ENCODE measurements at places on chromosomes 16 and 17.

DNA sequence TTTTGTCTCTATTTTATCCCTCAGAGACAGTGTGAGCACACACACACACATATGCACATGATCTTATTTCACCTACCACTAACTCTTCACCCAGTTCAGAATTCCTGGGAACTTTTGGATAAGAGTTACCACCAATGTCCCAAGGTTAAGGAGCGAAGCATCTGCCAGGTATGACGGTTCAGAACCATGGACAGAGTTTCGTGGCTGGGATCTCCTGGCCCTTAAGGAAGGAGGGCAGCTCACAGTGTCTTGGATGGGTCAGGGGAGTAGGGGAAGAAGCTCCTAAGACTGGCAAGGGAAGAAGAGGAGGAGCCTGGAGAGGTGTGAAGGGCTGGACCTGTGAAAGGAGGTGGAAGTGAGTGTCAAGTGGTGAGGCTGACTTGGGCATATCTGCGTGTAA is 23.0 kb upstream of the TMEM132E start:
- DNase-seq = peak; percentile 1

DNA sequence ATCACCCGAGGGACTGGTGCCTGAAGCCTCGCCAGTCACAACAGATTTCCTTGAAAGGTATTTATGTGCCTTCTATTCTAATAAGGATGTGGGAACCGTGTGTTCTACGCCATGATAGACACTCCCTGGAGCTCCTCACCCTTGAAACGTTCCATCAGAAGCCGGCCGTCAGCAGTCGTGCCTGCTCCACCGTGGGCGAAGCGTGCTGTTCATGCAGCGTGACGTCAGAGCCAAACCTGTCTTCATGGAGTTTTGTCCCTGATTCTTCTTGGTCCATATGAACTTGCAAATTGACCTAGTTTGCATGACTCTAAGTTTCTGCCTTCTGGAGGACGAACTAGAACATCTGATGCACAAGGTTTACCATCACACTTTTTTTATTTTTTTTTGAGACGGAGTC is 4.5 kb upstream of the PPP1R27 start:
- no peak for DNase-seq

DNA sequence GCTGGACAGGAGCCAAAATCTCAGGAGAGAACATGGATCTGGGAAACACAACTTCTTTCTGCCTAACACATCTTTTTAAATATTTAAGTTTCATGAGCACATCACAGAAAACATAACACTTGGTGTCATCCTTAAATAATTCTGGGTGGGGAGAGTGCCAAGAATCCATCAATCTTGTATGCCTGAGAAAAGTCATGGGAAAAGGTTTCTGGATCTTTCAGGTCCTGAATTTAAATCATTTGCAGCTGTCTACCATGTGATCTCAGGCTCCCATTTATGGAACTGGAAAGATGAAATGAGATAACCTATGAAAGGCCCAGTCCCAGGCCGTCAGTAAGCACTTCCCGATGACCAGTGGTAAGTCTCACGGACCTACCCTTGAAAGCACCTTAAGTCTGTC is 15.1 kb downstream of the CDH11 start:
- DNase-seq = no peak

- no peak for DNase-seq
Observed at GRCh38 chr17:64983708-64984107, 64.4 kb upstream of the LRRC37A3 start.

GRCh38 chr16:68997564-68997963 is 107.9 kb upstream of the HAS3 start:
- DNase-seq = no peak

DNA sequence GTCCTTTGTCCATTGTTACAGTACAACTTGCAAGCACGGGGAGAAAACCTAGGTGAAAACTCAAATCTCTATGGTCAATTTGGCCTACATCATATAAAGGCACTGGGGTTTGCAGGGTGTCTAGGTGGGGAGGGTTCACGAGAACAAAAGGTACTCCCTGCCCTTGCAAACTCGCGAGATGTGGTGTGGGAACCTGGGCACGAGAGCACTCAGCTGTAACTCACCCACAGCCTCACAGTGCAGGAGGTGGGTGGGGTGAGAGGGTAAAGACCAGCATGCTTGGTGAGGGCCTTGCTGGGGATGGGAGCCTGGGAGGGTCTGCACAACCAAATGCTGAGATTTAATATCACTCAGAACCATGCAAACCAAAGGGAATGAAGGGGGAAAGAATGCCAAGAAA is 18.4 kb upstream of the ZNF594 start:
- no peak for DNase-seq

DNA sequence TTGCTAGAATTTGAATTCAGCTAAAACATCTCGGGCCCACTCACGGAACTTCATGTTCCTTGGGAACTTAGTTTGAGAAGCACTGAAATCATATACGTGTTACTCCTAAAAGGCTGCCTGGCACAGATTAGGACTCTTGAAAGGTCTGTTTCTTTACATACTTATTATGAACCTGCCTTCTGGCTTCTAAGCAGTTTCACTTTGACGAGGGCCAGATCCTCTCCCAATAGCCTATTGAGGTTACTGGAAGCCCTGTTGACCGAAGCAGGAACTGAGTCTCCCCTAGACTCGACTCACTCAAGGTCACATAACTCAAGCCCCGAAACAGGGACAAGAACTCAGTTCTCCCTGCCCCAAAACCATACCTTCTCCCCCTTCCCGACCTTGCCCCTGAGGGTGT is 121.9 kb upstream of the PLCG2 start:
- DNase-seq = no peak

GRCh38 chr16:68902003-68902968 is 59.0 kb downstream of the TANGO6 start:
- DNase-seq = peak; percentile 48

DNA sequence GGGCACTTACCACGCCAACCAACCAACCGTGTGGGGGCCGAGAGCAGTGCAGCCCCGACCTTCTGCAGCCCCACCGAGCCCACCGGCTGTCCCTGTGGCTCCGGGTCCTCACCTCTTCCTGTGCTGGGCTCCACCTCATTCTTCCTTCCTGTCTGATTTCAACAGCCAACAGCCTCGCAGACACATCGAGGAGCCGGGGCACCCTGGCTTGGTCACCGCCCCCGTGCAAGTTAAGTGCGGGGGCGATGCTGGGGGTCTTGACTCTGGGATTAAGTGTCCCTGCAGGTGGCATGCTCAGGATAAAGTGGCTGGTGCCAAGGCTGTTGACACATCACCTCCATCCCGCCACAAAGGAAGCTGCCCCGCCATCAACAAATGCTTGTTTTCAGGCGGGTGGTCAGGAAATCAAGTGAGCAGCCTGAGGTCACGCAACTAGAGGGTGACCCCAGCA is at the start of gene NLRC3:
NLRC3 (minus strand) TSS at position 102 of the 451 bp plus-strand sequence. CDS start 12,367 bp downstream, outside the sequence.
- DNase-seq = no peak

GRCh38 chr16:66522816-66523590 is 26.9 kb downstream of the TK2 start:
- no peak for DNase-seq

- DNase-seq = no peak
Observed at GRCh38 chr17:8879410-8879809, 11.9 kb upstream of the PIK3R6 start.

DNA sequence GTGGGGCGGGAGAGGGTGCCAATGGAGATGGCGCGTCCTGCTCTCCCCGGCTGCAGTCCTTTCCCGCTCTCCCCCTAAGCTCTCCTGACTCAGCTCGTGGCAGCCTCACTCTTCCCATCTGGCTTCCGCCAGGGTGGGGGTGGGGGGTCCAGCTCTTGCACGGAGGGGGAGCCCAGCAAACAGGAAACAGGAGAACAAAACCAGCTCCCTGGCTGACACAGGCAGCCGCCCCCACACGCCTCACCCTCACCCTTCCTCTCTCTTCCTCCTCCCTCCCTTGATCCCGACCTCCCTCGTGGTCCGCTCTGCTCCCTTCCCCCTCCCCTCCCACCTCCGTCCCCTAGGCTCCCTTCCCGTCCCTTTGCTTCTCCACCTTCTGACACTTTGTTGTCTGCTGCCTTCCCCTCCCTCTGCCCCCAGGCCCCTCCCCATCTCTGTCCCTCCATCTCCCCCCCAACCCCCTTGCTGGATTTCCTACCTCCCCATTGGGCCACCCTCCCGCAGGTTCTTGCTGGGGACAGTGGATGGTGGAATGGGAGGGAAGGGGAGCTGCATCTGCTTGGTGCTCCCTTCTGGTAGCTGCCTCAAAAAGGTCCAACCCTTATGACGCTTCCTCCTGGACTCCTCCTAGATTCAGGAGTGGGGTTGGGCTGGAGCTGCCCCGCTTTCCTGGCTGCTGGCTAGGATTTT is 23.7 kb downstream of the ARHGAP23 start:
- DNase-seq = peak; percentile 52

DNA sequence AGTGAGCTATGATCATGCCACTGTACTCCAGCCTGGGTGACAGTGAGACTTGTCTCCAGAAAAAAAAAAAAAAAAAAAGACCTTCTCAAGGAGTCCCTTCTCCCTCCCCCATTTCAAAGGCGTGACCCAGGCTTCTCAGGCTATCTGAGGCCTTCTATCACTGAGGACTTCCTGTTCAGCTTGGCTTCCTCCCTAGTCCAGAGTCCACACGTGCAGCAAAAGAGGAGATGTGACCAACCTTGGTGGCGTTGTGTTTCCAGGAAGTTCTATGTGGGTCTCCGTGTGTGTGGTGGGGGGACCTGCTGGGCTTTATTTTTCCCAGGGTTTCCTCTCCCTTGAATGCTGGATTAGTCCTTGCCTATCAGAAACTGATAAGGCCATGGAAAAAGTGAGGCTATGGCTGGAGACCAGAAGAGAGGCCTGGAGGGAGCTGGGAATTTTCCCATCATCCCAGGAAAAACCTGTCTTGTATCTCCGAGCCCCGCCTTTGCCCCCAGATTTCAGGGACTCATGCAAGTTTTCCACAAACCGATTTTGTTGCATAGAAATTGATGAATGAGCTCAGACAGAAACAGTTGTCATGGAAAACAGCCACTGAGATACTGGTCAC is 148.1 kb downstream of the SALL1 start:
- no peak for DNase-seq

DNA sequence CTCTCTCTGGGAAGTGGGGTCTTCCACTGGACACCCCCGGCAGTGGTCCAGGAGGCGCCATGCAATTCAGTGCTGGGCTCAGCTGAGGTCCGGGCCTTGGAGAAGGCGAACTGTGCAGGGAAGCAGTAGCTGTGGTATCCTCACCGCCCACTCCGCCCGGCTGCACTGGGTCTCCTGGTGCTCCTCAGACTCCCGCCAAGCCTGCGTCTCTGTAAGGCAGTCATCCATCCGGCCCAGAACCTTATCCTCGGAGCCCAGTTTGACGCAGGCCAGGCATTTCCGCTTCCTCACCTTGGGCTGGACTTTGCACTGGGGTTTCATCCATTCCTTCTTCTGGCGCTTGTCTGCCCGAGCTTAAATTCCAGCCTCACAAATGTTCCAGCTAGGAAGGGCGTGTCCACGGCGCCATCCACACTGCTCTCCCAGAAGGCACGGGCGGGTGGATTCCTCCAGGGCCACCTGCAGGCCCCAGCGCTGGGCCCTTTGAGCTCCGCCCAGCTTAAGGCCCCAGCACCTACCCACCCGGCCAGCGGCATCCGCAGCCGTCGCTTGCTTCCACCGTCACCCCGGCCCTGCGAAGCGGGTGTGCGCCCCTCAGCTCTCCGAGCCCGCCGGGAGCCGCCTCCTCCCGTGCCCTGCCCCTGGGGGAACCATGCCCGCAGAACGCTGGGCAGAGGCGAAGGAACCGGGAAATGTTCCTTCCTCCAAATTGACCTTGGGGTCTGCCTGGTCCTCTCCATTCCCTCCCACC is 1884.8 kb downstream of the TP53TG3F start:
- no peak for DNase-seq

All from astrocyte of the cerebellum (primary cell).